Pulmonary artery endothelial cell (primary cell): ENCODE measurements at places on chromosomes 16 and 17.

GRCh38 chr17:33371377-33371776 is 78.3 kb upstream of the ASIC2 start:
- no peak for DNase-seq

DNA sequence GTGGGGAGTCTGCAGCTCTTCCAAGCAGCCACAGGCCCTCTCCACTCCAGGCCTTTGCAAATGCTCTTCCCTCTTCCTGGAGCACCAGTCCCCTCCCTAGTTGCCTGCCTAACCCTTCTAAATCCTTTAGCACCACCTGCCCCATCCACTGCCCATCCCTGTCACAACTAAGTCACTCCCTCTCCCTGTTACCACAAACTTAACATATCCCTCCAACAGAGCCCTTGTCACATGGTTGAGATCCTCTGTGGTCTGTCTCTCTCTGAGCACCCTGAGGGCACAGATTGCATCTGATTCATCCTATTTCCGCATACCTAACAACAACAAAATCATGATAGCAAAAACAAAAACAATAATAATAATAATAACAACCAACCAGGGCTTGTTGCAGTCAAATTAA is 11.0 kb upstream of the BEAN1 start:
- DNase-seq = no peak

DNA sequence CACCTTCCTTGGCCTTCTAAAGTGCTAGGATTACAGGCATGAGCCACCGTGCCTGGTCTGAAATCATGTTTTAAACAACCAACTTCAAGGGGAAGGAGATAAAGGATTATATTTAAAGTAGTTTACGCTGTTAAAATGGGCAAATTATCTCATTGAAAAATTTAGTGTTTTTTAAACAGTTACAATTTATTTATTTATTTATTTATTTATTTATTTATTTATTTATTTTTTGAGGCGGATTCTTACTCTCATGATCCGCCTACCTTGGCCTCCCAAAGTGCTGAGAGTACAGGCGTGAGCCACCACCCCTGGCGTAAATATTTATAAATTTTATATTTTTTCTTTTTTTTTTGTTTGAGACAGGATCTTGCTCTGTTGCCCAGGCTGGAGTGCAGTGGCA is 22.2 kb downstream of the CDK12 start:
- no peak for DNase-seq

- DNase-seq = no peak
These were observed 116.5 kb downstream of the SOCS1 start for GRCh38 chr16:11139326-11140097.

- DNase-seq = no peak
These were observed 390 bp downstream of the FOXL1 start for GRCh38 chr16:86578611-86579267.

DNA sequence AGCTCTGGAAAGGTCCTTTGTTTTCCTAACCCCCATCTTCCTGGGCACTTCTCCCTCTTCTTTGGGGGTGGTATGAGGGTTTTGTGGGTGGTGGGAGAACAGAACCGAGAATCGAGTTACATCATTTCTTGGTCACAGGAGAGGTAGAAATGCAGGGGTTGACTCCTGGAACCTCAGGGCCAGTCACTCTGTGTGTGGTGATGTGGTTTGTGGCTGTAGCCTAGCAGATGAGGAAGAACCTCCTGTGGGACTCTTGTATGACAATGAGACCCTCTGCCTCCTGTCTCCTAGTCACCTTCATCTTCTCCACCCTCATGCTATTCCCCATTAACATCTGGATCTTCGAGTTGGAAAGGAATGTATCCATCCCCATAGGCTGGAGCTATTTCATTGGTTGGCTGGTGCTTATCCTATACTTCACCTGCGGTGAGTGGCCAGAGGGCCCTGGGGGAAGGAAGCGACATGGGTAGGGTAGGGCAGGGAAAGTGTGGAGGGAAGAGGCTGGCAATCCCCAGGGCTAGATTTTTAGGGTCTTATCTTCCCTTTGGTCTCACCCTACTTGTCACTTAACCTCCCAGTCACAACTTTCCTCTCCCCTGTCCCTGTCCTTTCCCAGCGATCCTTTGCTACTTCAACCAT is 5.5 kb downstream of the ODF4 start:
- DNase-seq = no peak

- no peak for DNase-seq
These were observed 105.7 kb downstream of the CDH13 start for GRCh38 chr16:82732461-82732860.

DNA sequence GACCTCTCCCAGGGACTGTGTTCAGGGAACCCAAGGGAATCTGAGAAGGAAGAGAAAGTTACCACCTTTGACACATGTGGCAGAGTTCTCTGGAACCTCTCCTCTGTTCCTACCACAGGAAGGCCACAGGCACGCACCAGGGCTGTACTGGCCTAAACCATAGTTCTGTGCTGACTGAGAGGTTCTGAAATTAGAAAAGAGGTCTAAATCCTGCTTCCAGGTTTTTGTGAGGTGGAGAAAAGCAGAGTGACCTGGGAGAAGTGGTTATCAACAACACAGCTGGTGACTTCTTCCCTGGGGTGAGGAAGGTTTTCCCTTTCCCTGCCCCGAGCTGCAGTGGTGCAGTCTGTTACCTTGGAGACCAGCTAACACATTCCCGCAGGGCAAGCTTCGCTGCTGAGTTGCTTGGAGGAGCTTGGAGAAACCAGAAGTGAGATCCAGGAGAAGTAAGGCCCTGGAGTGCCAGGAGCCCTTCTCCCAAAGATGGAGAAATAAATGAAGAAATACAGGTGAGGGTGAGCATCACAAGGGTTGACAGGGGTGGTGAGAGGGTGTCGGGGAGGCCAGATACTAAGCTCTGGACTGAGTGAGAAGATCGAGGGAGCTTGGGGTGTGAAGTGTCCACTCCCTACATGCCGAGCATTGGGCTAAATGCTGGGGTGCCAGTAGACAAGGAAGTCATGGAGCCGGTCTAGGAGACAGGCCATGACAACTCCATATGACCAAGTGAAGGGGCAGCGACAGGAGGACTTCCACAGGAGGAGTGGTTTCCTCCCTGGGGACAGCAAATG is at the start of gene VWA3A:
Gene VWA3A (plus strand): TSS at position 399 of the 791 bp plus-strand sequence. CDS start 97 bp downstream, at position 496.
- DNase-seq = no peak

DNA sequence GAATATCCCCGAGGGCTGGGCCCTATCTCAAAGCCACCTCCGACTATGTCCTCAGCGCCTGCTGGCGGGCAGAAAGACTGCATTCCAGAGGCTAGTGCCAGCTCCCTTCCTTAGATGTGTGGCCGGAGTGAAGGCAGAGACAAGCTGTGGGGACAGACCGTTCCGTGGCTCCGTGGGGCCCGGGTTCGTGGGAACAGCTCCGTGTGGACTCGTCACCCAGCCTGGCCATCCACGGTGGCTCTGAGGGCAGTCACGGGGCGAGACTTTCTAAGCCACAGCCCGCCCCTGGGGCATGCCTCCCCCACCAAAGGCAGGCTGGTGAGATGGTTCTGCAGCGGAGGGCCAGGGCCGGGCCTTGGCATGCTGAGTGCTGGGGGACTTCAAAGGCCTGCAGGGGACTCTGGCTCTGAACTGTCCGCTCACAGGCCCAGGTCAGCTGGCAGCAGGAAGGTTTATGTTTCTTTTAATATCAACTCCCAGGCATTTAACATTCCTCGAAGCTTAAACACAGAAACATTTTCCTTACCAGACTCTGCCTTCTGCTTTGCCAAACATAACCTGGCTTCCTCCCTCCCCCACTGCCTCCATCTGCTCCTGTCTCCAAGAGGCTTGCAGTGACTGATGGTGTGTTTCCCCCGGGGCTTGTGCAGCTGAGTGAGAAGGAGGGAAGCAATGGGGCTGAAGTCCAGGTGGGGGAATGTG is 50.4 kb downstream of the TIMM22 start:
- no peak for DNase-seq

- no peak for DNase-seq
These were observed 46.6 kb upstream of the TANC2 start for GRCh38 chr17:62919388-62919787.

GRCh38 chr17:81437191-81437651 is 42.0 kb downstream of the BAHCC1 start:
- DNase-seq = no peak

- DNase-seq = peak; percentile 22
These were observed 5.1 kb upstream of the NME4 start for GRCh38 chr16:391885-392335.

GRCh38 chr17:40750391-40750790 is 4.7 kb downstream of the KRT25 start:
- DNase-seq = no peak

DNA sequence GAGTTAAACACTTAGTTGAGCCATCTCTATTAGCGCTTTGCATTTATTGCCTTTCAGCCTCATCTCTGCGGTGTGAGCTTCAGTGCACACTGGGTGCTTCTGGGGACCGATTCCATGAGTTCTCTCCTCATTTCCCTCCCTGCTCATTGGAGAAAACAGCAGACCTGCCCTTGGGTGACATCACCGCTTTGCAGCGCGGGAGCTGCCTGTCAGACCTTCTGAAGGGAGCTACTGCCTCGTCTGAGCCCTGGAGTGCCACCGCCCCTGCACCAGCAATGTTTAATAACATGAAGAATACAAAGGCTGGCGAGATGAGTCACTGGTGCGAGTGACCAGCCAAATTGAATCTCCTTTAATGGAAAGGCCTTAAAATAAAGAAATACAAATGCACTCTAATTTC is 30.2 kb upstream of the CPPED1 start:
- no peak for DNase-seq

GRCh38 chr16:19102187-19102872 is 11.4 kb upstream of the ITPRIPL2 start:
- no peak for DNase-seq

- no peak for DNase-seq
These were observed 56.8 kb upstream of the SCNN1B start for GRCh38 chr16:23245268-23245667.

GRCh38 chr16:15765880-15766279 is 90.9 kb downstream of the MYH11 start:
- no peak for DNase-seq

DNA sequence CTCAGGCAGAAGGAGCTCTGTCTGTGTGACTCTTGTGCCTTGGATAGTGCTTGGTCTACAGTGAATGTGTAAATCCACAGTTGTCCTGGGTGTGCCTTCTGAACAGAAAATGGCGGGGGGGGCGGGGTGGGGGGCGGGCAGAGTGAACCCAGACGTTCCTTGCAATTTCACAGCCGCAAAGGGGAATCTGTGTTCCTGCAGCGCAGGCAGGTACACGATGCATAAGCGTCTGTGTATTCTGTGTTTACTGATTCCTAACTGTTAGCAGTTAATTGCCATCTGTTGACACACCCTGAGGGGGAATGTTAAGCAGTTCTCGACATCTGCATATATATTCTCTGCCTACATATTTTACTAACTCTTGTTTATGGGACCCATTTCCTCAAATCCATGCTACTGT is 123.5 kb upstream of the ZFHX3 start:
- no peak for DNase-seq

GRCh38 chr16:59249011-59249410 is 514.9 kb upstream of the GOT2 start:
- DNase-seq = no peak

DNA sequence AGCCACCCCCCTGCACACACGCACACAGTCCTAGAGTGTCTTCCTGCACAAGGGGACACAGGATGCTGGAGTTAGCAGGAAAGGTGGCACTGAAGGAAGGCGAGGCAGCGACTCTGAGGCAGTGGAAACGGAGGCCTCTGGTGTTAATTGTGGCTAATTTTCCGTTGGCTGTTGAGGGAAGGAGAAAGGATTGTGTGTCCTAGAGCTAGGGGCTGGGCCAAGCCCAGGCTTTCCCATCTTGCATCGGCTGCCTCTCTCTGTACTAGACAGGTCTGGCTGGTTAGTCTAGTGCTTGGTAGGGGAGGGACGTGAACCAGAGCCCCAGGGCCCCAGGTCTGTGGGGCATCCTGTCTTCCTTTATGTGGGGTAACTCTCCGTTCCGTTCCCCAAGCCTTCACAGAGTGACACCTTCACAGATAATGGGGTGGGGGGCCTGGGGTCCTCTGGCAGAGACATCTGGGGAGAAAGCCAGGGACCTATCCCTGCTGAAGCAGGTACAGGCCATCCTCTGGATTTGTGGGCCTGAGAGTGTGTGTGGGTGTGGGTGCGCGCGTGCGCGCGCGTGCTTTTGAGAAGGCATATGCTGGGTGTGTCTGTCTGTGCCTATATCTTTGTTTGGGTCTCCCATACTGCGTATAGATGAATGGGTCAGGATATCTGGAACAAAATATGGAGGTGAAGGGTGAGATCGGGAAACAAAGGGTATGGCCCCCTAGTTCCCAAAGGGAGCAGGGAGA is at the start of gene CHD3:
Gene CHD3 (plus strand): TSS at position 606 of the 737 bp plus-strand sequence. CDS start 212 bp downstream, outside the sequence.
- DNase-seq = no peak

- no peak for DNase-seq
These were observed 79.0 kb downstream of the CDH8 start for GRCh38 chr16:61957075-61957855.

DNA sequence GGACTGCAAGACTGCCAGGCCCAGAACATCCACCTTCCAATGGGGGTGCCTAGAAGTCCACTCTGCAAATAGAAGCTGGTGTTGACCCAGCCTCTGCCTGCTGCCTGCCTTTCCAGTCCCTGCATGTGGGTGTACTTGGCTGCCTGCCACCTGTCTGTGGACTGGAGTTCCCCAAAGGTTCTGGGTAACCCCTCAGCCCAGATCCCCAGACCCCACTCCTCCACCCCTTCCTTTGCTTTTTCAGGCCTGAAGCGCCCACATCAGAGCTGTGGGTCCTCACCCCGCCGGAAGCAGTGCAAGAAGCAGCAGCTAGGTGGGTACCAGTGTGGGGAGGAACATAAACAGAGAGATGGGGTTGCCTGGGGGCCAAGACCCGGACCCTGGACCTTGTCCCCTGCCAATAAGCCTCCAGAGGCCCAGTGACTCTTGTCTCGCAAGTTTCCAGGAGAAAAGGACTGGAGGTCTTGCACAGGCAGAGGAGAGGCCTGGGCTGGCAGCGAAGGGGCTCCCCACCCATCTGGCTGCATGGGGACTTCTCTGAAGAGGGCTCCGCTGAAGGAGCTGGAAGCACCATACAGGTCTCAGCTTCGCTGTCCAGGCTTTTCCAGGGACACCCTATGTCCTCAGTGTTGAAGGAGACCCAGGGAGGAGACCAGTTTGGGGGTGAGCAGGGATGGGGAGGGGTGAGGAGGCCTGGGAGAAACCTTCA is 34.3 kb downstream of the NLRC5 start:
- DNase-seq = no peak

DNA sequence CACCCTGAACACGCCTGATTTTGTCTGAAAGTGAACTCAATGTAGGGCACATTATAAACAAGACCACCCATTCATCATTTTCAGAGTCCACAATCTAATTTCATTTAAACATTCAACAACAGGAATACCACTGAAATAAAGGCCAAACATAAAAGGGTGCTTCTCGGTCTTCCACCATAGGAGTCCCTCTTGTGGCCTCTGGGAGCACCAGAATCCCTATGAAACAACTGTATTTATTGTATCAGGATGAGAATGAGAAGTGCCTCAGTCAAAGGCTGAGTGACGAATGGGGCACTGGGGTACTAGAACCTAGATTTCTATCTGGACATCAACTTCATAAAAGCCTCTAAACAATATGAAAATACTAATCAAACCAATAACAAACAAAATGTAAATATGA is 40.4 kb downstream of the NXPH3 start:
- no peak for DNase-seq

GRCh38 chr16:19822533-19822932 is 62.1 kb downstream of the GPRC5B start:
- DNase-seq = no peak

- no peak for DNase-seq
These were observed 23.5 kb downstream of the CACNG1 start for GRCh38 chr17:67067571-67068482.

- no peak for DNase-seq
These were observed 473.1 kb downstream of the GRIN2A start for GRCh38 chr16:9708972-9709620.

GRCh38 chr16:66834746-66835145 is 4.0 kb upstream of the NAE1 start:
- no peak for DNase-seq

- no peak for DNase-seq
These were observed 10.5 kb upstream of the CYLD start for GRCh38 chr16:50731130-50731988.
